ENCODE measurements at places on chromosomes 4 and X.

- no peak for DNase-seq
Observed at GRCh38 chr4:88144866-88145300, 13.6 kb downstream of the ABCG2 start.

DNA sequence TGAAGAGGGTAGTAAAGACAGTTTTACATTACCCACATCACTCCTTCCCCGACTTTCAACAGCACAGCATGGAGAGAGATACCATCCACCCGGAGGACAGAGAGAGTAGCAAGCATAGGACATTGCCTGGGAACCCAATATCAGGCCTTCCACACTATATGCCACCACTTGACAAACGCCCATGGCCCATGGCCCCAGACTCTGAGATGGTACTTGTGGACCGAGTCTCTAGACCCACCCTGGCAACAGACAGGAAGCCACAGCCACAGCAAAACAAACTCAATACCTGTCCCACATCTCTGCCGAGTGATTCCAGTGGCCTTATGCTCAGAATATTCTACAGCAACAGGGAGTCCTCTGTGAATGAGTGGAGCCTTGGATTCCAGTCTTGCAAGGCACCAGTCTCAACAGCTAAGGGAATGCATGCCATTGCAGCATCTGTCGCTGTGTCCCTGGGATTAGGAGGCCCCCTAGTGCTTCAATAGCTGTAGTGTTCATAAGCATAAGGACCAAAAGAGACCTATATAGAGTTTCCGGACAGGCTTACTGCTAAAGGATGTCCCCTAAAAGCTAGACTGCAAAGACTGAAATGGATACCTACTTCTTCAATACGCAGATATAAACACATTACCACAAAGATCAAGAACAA, 14.7 kb upstream of the CT55 start:
- peak; percentile 31 for DNase-seq

GRCh38 chr4:171794528-171794927, 18.7 kb upstream of the GALNTL6 start:
- DNase-seq: no peak

GRCh38 chrX:39331082-39331704, 529.9 kb downstream of the MID1IP1 start:
- DNase-seq: no peak

Data from CD4-positive, alpha-beta T cell treated with Interleukin-21 for 1 hour (primary cell).